ENCODE measurements at places on chromosomes 13 and 19.

DNA sequence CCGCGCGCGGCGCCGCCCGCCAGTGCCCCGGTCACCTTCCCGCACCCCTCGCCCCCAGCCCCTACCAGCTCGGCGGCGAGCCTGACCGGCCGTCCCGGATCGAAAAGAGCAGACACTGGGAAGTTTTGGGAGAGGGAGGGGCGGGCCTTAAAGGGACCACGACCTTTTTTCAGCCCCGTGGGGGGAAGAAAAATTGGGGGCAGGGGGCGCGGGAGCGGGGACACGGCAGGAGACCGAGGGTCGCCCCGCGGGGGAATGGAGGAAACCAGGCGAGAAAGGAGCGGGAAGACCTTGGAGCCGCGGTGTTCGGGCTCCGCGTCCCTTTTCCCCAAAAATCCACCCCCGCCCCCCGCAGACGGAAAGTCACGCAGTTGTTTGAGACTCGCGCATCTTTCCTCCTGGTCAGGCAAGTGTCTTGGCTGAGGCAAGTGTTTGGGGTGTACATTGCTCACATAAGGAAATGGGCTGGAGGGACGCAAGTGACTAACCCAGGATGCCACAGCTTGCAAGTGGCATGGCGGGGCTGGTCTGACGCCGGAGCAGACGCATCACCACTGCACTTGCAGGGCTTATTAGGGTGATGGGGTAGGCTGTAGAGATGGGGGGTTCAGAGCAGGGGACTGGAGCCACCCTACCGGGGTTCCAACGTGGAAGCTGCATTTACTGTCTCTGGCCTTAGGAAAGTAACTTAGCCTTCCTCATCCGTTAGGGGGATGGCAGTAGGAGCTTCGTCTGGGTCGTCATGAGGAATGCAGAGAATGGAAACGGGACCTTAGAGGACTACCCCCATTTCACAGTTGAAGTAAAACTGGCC, 2.7 kb upstream of the HNRNPL start:
- DNase-seq: peak; percentile 73

DNA sequence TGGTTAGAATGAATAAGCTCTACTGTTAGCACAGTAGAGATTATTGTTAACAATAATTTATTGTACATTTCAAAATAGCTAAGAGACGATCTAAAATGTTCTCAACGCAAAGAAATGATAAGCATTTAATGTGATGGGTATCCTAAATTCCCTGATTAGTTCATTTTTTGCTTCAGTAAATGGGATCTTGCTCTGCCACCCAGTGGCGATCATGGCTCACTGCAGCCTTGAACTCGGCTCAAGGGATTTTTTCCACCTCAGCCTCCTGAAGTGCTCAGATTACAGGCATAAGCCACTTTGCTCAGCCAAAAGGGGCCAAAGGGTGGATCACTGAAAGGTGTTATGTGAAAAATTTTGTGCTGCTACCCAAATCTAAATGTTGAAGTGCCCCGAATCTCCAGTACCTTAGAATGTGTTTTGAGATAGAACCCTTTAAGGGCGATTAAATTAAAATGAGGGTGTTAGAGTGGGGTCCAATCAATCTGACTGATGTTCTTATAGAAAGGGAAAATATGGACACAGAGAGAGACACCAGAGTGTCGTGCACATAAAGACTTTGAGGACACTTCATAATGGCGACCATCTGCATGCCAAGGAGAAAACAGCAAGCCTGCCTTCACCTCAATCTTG, 31.5 kb upstream of the ZNF766 start:
- peak; percentile 36 for DNase-seq

GRCh38 chr13:53189162-53189561, 160.5 kb downstream of the OLFM4 start:
- no peak for DNase-seq

GRCh38 chr13:60229708-60230272, 66.1 kb upstream of the DIAPH3 start:
- no peak for DNase-seq

- no peak for DNase-seq
Measured at GRCh38 chr19:30318261-30318660, 53.9 kb upstream of the ZNF536 start.

GRCh38 chr13:51355217-51355616, 15.7 kb downstream of the SERPINE3 start:
- DNase-seq: no peak

Measured in CD4-positive, CD25-positive, alpha-beta regulatory T cell (primary cell).